Stomach (tissue), 19 donors: ENCODE measurements at places on chromosomes 5 and 9. TPM values are rescaled to one million over a fixed set of nuclear protein-coding genes. Genes with fewer than 3 reads are reported as not detected.

The GFI1B gene
- total RNA-seq = 1.0 TPM

The KIAA1958 gene
- total RNA-seq = 14.0 TPM

GRCh38 chr5:124512236-124512635, 234.2 kb downstream of the ZNF608 start:
- DNase-seq = no peak

GRCh38 chr5:68315679-68316271, 100.2 kb downstream of the PIK3R1 start:
- no peak for DNase-seq

The PCA3 gene
- total RNA-seq = 0.45 TPM

The PITX1 gene
- total RNA-seq = 30.7 TPM

DNA sequence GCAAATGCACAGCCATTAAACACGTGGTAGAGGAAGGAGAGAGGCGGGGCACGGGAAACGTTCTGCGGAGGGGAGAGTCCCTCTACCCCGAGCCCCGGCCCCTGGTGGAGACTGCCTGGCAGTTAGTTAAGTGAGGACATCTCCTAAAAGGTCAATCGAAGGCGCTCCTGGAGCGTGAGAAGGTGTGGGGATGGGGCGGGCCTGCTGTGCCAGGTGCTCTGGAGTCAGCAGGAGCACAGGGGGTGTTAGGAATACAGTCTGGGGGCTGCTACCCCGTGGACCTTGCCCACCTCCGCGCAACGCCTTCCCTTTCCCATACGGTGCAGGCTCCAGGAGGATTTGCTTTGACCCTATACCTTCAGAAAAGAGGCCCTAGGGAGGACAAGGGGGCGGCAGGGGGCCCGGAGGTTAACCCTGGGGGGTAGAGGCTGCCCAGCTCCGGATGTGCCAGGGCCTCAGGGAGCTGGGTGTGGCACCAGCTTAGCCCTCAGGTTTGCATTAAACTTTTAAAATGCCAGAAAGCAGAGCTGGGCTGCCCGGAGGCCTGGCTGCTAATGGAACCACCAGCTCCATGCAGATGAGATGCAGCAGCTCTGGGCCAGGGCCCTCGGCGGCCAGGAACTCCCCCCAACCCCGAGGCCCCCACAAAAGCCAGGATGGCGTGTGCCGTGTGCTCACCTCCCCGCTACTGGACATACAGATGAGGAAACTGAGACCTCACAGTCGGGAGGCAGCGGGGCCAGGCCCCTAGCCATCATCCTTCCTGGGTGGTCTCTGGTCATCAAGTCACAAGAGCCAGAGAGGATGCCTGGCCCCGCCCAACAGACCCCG, 39.2 kb downstream of the NACC2 start:
- DNase-seq = peak; percentile 41

GRCh38 chr9:31140316-31140715, 1244.1 kb upstream of the ACO1 start:
- peak; percentile 24 for DNase-seq

- no peak for DNase-seq
These were observed 10.2 kb upstream of the LCN15 start for GRCh38 chr9:136774416-136775045.

DNA sequence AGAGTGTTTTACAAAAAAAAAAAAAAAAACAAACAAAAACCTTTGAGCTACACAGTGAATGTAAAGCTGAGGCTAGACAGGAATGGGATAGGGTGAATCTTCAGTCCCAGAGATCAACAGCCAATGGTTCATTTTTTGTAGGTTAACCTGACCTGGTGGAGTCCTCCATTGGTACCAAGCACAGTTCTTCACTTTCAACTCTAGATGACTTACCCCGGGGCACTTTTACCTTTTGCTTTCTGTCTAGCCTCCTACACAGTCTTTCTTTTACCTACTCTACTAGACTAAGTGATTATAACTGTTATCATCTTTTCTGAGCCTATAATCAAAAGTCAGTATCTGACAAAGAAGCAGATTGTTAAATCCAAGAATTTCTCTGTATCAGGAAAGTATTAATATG, 50.9 kb downstream of the ANXA2R start:
- DNase-seq = no peak

DNA sequence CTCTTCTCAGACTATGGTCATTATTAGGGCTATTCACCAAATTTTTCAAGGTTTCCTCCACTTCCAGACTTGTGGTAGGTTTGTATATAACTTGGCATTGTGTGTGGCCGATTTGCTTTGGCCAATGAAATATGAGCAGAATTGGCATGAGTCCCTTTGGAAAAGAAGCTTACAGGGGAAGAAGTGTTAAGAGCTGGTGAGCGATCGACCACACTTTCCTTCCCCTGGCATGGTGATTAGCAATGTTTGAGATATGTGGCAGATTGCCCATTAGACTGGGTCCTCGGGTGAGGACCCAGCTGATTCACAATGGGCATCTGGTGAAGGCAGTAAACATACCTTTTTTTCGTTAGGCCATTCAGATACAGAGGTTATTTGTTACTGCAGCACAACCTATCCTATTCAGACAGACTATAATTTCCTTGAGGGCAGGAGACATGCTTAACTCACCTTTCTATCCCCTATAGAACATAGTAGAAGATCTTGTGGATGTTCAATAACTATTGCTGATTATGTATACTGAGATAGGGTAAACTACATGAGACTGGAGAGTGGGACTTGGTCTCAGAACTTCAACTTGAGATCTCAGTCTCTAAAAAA, 62.8 kb upstream of the KLF9 start:
- no peak for DNase-seq

- no peak for DNase-seq
These were observed 49.5 kb downstream of the MRRF start for GRCh38 chr9:122314165-122314564.

GRCh38 chr5:133321286-133321832, 269.5 kb downstream of the HSPA4 start:
- DNase-seq = no peak

DNA sequence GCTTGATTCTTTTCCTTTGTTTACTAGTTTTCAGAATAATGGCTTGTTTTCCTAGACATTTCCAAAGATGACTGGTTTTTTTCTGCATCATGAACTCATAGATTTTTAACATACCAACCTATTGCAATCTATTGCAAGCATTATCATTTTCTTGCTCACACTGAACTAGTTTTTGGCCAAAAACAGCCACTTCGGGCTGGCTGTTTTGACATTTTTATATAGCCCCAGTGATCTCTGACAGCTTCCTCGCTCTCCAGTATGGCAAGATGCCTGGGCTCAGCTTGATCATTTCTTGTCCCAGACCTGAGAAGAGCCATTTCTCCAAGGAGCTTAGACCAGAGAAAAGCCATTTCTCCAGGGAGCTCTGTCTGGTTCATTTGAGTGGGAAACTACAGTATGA, 94.3 kb upstream of the MAMDC2 start:
- no peak for DNase-seq

DNA sequence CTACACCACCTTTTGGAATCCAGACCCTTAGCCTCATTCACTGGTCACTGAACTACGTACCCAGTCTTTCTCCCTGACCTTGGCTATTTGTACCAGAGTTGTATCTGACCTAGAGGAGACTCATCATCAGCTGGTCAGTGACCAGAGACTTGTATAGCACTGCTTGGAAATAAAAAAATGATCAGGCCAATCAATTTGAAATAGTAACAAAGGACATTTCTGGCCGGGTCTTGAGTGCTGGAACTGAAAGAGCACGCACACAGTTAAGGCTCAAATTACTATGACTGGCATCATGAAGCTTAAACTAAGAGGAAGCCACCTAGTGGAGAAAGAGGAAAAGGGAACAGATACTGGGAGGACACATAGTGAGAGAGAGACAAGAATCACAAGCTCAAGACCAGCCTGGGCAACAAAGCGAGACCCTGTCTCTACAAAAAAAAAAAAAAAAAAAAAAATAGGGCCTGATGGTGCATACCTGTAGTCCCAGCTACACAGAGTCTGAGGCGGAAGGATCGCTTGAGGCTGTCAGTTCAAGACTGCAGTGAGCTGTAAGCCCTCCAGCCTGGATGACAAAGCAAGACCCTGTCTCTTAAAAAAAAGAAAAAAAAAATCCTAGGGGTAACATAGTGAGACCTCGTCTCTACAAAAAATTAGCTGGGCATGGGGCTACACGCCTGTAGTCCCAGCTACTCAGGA, 12.8 kb upstream of the SRP19 start:
- DNase-seq = peak; percentile 76

DNA sequence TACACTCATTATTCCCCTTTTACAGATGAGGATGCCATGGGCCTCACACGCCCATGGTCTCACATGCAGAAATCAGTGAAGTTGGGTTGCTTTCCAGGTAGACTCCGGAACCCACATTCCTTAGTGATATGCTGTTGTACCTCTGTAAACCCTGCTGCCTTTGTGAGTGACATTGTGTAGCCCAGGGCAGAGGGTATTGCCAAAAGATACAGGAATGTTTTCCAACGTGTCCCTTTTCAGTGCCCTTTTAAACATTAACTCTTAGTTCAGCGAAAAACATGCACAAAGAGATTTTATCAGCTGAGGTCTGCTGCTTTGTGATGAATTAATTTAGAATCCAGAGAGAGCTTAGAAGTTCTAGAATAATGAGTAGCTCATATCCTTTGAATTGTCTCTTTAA, 38.3 kb upstream of the TRMT10B start:
- no peak for DNase-seq

DNA sequence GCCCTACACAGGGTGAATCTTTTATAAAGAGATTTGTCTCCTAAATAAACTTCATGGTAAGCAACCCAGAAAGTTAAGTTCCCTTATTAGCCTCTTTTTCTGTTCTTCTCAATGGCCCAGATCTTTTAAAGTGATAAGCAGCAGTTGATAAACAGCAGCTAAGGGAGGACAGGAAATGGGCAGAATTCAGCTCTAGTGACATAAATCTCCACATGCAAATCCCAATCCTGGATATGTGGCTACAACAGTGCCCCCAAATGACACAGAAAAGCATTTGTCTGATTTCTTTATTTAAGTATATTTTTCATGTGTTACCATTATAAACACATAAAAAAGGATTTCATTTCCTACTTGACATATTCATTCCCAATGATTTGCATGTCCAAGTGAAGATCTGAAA, 199.0 kb downstream of the DTWD2 start:
- no peak for DNase-seq

DNA sequence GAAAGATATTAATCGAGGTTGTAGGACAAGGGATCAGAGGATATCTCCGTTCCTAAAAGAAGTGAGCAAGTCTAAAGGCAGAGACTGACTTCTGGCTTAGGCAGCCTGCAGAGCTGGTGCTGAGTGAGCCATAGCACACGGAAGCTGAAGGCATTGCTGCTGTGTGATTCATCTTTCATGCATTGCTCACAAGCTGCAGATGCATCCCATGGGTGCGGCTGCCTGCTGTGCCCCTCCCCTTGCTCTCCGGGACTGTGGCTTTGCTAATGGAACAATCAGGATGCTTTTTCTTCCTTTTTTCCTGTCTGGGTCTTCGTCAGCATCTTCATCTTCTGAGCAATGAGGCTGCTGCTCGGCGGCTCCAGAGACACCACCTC, 341.4 kb downstream of the DIRAS2 start:
- DNase-seq = peak; percentile 27

DNA sequence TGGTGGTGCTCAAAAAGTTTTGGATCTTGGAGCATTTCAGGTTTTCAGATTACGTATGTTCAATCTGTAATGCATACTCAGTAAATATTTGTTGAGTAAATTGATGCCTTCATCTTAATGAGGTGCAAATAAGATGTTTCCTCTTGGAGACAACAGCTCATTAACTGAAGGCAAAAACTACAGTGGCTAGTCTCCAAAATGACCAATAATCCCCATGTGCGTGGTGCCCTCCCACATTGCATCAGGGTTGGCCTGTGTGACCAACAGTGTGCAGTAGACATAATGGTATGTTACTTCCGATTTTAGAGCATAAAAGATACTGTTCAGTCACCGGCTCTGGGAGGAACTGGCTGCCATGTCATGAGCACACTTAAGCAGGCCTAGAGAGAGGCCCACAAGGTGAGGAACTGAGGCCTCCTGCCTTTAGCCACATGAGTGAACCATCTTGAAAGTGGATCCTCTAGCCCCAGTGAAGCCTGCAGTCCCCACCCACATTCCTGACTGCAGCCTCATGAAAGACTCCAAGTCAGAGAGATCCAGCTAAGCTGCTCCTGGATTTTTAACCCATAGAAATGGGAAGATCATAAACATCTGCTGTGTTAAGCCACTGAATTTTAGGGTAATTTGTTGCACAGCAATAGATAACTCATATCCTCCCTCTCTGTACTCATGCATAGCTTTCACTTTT, 55.7 kb downstream of the LIFR start:
- no peak for DNase-seq

GRCh38 chr5:75168026-75168735, 68.5 kb downstream of the ANKRD31 start:
- no peak for DNase-seq

- DNase-seq = no peak
These were observed 16.7 kb downstream of the GFPT2 start for GRCh38 chr5:180336234-180337020.

DNA sequence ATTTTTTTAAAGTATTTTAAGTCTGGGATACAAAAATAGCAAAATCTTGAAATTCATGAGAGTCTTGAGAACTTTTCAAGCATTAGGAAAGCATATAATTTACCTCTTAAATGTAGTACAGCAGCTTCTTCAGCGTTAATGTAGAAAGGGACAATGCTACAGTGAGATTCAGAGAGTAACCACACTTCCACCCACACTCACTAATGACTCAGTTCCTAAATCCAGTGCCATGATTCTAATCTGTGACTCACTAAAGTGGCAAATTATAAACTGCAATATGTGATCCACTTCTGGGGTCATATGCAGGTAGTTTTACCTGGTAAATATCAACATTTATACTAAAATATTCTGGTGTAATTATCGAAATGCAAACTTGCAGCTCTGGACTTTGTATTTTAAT, 434.5 kb upstream of the TUSC1 start:
- no peak for DNase-seq

GRCh38 chr9:1794547-1795270, 220.4 kb upstream of the SMARCA2 start:
- DNase-seq = peak; percentile 10

The C9orf50 gene
- total RNA-seq = not detected

GRCh38 chr9:101495810-101496209, 37.8 kb upstream of the RNF20 start:
- no peak for DNase-seq

DNA sequence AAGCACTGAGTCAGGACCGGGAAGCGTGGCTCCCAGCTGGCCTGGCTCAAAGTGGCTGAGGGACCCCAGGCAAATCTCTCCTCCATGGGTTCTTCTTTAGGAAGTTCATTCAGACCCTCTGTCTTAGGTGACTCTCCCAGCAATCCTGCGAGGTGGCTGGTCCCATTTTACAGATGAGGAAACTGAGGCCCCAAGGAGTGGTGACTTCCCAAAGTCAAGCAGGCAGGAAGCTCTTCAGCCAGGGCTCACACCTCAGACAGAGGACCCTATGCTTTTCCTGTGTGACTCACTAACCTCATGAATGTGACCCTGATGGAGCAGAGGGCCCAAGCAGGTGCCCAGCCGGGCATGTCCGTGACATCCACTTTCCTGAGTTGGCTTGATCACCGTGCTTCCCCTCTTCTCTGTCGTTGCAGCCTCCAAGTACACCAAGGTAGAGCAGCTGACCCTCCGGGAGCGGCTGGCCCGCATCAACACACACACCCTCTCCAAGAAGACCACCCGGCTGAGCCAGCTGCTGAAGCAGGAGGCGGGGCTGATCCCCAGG, 36.5 kb downstream of the ARHGEF37 start:
- DNase-seq = no peak

The FOXD4L4 gene
- not detected for total RNA-seq

- DNase-seq = no peak
These were observed 30.6 kb downstream of the ZNF169 start for GRCh38 chr9:94289691-94290090.
